Cardiac muscle cell (in vitro differentiated cells and primary cell): ENCODE measurements at places on chromosomes 3 and 15. TPM values are rescaled to one million over a fixed set of nuclear protein-coding genes. Genes with fewer than 3 reads are reported as not detected.

GRCh38 chr15:68834346-68834745, 13.7 kb upstream of the ANP32A start:
- H3K4me1 ChIP-seq, result no peaks in the 10 kb centered on the region
- H3K27me3 ChIP-seq, result no peaks in the 10 kb centered on the region
- no peak overlapping the region for H3K27ac ChIP-seq

DNA sequence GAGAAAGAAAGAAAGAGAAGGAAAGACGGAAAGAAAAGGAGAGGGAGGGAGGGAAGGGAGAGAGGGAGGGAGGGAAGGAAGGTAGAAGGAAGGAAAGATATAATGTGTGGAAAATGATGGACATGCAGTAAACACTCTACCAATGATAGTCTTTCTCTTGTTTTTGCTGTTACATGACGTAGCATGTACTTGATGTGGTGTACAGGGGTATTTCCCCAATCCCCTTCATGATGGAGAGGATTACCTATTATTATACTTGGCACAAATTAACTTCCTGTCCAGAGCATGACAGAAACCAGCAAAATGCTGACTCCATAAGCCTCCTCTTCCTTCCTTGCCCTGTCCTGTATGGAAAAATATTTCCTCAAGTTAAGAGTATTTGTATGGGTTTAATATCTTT, 124.4 kb downstream of the B3GALNT1 start:
- H3K4me1 ChIP-seq, result no peaks in the 10 kb centered on the region
- no peak overlapping the region for H3K27ac ChIP-seq
- no peak for DNase-seq
- H3K27me3 ChIP-seq, result no peaks in the 10 kb centered on the region

GRCh38 chr3:185484296-185484695, 14.5 kb downstream of the TMEM41A start:
- H3K36me3 ChIP-seq, result peaks cover 37% of the 10 kb centered on the region
- no peak overlapping the region for H3K27ac ChIP-seq
- H3K4me1 ChIP-seq, result no peaks in the 10 kb centered on the region
- no peak overlapping the region for H3K4me3 ChIP-seq

Gene DNASE1L3
- polyA plus RNA-seq, result 0.51 and 0.94 TPM in 2 replicates

Gene PRKAR2A
- polyA plus RNA-seq, result 15.7 and 21.9 TPM in 2 replicates

- DNase-seq, result no peak
- H3K4me3 ChIP-seq, result no peak overlapping the region
- H3K27ac ChIP-seq, result peak overlapping the region; percentile 65
- H3K4me1 ChIP-seq, result peaks cover 34% of the 10 kb centered on the region
- no peaks in the 10 kb centered on the region for H3K36me3 ChIP-seq
These were observed 229.1 kb upstream of the ADAMTS9 start for GRCh38 chr3:64916937-64917336.

DNA sequence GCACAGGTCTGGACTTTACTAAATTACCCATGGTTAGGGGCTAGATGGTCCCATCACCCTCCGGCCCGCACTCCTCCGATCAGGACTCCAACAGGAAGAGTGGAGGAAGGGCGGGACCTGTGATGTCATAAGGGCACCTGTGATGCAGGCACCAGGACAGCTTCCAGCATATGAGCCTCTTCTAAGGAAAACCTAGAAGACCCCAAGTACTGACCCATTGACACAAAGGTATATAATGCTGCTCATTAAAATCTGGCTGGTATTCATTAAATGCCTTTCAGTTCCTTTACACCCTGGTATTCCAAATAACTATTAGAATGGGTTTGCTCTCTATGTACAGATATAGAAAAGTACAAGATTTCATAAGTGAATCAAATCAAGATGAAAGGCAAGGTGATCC, at the start of gene IQCF5:
Gene IQCF5, minus strand, starts transcription at position 101 of the 400 bp plus-strand sequence. Its CDS starts 70 bp downstream, at position 31.
- H3K27me3 ChIP-seq, result no peaks in the 10 kb centered on the region
- no peak for DNase-seq
- H3K4me3 ChIP-seq, result no peak within 1 kb of the TSS
- H3K27ac ChIP-seq, result no peak within 1 kb of the TSS

DNA sequence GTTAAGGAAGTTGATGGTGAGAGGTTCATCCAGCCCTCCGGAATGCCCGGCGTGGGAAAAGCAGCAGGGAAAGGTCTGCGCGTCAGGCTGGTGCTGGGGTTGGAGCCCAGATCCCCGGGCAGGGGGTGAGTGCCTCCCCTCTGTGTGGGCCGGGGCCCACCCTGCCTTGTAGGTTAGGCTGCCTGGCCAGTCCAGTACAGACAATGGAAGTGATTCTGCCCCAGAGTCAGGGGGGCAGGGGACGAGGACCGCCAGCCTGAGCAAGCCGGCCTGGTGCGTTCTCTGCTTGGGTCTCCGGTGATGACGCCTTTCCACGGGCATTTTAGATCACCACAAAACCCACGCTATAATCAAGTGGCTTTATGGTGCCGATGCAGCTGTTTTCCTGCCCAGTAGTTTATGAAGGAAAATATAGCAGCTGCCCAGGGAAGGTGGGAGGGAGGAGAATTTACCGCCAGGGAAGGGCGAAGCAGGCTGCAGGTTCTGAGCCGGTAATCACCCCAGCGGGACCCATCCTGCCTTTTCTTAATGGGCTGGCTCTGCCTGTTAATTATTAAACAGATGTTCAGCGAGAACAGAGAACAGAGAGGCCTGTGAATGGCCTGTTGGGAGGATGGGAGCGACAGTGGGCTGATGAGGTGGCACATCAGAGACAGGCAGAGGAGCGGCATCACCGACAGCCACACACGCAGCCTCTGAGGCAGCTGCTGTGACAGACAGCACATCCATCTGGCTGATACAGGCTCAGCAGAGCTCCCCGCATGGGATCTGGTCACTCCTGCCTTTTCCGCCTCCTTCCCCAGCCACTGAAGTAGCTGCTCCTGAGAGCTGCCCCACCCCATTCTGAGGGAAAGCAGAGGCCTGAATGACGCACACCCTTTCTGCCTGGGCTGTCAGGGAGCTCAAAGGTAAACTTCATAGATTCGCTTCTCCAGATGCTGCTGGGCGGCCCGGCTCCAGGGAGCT, 35.2 kb downstream of the BDH1 start:
- no peaks in the 10 kb centered on the region for H3K36me3 ChIP-seq
- no peaks in the 10 kb centered on the region for H3K27me3 ChIP-seq
- H3K4me3 ChIP-seq, result no peak overlapping the region
- no peaks in the 10 kb centered on the region for H3K4me1 ChIP-seq
- peak; percentile 54 for DNase-seq
- H3K27ac ChIP-seq, result no peak overlapping the region

- no peak for DNase-seq
- no peaks in the 10 kb centered on the region for H3K36me3 ChIP-seq
- no peak overlapping the region for H3K27ac ChIP-seq
- H3K27me3 ChIP-seq, result no peaks in the 10 kb centered on the region
- peaks cover 8% of the 10 kb centered on the region for H3K4me1 ChIP-seq
These were observed 34.3 kb upstream of the CD47 start for GRCh38 chr3:108125153-108125543.

DNA sequence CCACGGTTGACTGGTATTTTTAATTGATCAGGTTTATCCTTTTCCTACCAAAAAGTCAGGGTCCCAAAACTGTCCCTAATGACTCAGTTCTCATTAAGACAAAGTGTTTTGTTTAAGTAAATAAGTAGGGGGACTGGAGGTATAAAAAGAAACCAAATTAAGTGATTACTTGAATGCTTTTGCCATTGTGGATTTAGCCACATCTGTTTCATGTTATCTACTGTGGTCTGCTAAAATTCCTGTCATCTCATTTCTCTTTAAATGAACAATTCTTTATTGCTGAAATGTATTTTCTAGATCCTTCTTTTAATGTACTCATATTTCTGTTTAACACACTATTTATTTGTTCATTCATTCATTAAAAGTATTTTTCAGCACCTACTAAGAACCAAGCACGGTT, 625.9 kb upstream of the ADAMTS9 start:
- H3K27ac ChIP-seq, result no peak overlapping the region
- H3K27me3 ChIP-seq, result no peaks in the 10 kb centered on the region
- no peaks in the 10 kb centered on the region for H3K36me3 ChIP-seq
- DNase-seq, result no peak
- H3K4me1 ChIP-seq, result no peaks in the 10 kb centered on the region

DNA sequence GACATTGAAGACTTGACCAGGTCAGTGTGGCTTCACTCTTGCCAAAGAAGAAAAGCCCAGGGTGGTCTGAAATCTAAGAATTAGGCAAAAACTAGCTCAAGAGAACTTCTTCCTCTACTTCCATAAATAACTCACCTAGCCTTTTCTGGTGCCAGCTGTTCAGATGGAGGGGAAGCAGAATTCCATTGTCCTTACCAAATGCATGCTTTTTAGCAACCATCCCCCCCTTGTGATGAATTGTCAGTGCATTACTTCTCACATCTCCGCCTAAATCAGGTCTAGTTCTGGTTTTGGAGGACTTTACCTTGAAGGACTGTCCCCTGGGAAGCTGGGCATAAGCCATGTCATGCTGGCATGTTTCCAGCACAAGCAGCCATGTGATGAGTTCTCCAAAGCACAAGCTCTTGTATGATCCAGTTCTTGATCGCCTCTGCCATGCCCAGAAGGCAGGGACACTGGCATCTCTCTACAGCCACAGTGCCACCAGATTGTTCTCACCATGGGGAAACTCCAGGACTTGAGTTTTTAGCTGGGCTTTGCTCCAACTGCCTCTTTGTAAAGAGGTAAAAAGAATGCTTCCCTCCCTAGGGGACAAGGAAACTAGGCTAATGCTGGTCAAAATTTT, 96.4 kb upstream of the IL12A start:
- H3K4me1 ChIP-seq, result no peaks in the 10 kb centered on the region
- no peak overlapping the region for H3K4me3 ChIP-seq
- peaks cover 40% of the 10 kb centered on the region for H3K36me3 ChIP-seq
- no peak overlapping the region for H3K27ac ChIP-seq
- H3K27me3 ChIP-seq, result no peaks in the 10 kb centered on the region
- no peak for DNase-seq

GRCh38 chr3:64398476-64398875, 173.2 kb upstream of the PRICKLE2 start:
- H3K27me3 ChIP-seq, result no peaks in the 10 kb centered on the region
- DNase-seq, result no peak
- H3K36me3 ChIP-seq, result no peaks in the 10 kb centered on the region
- H3K4me1 ChIP-seq, result no peaks in the 10 kb centered on the region
- H3K4me3 ChIP-seq, result no peak overlapping the region

DNA sequence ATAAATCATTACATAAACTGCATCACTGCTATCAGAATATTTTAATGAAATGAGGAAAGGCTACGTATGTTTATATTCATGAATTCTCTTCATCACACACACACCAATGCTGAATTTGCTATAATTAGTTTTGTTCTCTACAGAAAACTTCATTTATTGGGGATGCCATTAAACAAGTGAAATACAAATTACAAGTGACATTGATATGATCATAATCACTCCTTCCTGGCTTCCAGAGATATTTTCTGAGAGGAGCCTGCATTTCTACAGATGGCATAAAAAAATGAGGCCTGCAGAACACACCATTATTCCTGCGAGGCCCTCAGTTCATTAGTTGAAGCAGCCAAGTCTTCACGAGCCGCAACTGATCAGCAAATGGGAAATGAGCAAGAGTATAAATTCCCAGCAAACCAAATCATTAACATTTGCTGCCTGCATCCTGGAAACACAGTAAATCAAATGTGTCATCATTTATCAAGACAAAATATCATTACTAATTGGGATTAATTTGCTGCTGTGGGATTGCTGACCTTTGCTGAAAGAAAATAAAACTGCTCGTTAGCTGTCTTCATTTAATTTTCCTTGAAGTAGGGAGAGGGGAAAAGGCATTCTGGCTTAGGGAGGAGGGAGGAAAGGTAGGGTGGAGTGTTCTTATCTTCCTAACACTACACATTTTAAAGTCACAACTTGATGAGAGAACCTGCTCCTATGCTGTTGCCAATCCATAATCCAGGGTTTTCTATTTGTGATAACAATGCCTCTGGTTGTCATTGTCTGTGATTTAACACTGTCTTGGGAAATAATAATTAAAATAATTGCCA, 921.9 kb downstream of the SQOR start:
- no peak for DNase-seq
- H3K4me1 ChIP-seq, result no peaks in the 10 kb centered on the region
- no peak overlapping the region for H3K27ac ChIP-seq
- no peaks in the 10 kb centered on the region for H3K36me3 ChIP-seq
- no peaks in the 10 kb centered on the region for H3K27me3 ChIP-seq

Gene MCTP2
- polyA plus RNA-seq, result 0.34 and 1.1 TPM in 2 replicates

DNA sequence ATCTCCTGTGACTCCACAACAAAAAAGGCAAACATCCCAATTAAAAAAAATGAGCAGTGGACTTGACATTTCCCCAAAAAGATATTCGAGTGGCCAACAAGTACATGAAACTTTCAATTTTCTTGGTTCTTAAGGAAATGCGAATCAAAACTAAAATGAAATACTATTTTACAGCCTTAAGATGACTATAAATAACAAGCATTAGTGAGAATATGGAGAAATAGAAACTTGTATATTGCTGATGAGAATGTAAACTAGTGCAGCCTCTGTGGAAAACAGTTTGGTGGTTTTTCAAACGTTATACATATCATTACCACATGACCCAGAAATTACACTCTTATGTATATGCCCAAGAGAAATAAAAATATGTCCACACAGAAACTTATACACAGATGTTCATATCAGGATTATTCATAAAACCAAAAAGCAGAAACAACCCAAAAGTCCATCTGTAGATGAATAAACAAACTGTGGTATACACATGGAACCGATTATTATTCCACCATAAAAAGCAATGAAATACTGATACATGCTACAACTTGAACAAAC, 153.2 kb upstream of the GPR149 start:
- no peaks in the 10 kb centered on the region for H3K27me3 ChIP-seq
- no peak overlapping the region for H3K27ac ChIP-seq
- H3K36me3 ChIP-seq, result no peaks in the 10 kb centered on the region
- no peak overlapping the region for H3K4me3 ChIP-seq

- no peak overlapping the region for H3K4me3 ChIP-seq
- peaks cover 10% of the 10 kb centered on the region for H3K4me1 ChIP-seq
- H3K27ac ChIP-seq, result no peak overlapping the region
- no peak for DNase-seq
- no peaks in the 10 kb centered on the region for H3K27me3 ChIP-seq
These were observed 455.6 kb downstream of the TBL1XR1 start for GRCh38 chr3:176741664-176742047.

- H3K4me1 ChIP-seq, result no peaks in the 10 kb centered on the region
- no peak overlapping the region for H3K4me3 ChIP-seq
- no peak overlapping the region for H3K27ac ChIP-seq
- peak; percentile 65 for DNase-seq
- H3K36me3 ChIP-seq, result no peaks in the 10 kb centered on the region
- H3K27me3 ChIP-seq, result no peaks in the 10 kb centered on the region
These were observed 92.0 kb downstream of the PLXNA1 start for GRCh38 chr3:127074900-127075360.

Gene NR2E3
- 0.22 TPM in 1 of 2 replicates, not detected in the other for polyA plus RNA-seq

- no peaks in the 10 kb centered on the region for H3K27me3 ChIP-seq
- no peaks in the 10 kb centered on the region for H3K4me1 ChIP-seq
- DNase-seq, result no peak
- no peak overlapping the region for H3K27ac ChIP-seq
- no peak overlapping the region for H3K4me3 ChIP-seq
- no peaks in the 10 kb centered on the region for H3K36me3 ChIP-seq
These were observed 13.8 kb upstream of the CCR1 start for GRCh38 chr3:46221938-46222337.

Gene ASB14
- polyA plus RNA-seq, result 0.34 and 0.56 TPM in 2 replicates

- H3K4me3 ChIP-seq, result no peak overlapping the region
- no peaks in the 10 kb centered on the region for H3K36me3 ChIP-seq
- H3K27ac ChIP-seq, result no peak overlapping the region
- H3K4me1 ChIP-seq, result no peaks in the 10 kb centered on the region
These were observed 16.0 kb downstream of the STARD9 start for GRCh38 chr15:42591238-42591934.

- DNase-seq, result no peak
- peaks cover 19% of the 10 kb centered on the region for H3K4me1 ChIP-seq
- no peak overlapping the region for H3K27ac ChIP-seq
- H3K36me3 ChIP-seq, result no peaks in the 10 kb centered on the region
These were observed 21.6 kb upstream of the PRR23E start for GRCh38 chr3:127171320-127171719.
